ENCODE measurements at places on chromosomes 6 and 20. TPM values are rescaled to one million over a fixed set of nuclear protein-coding genes. Genes with fewer than 3 reads are reported as not detected.

DNA sequence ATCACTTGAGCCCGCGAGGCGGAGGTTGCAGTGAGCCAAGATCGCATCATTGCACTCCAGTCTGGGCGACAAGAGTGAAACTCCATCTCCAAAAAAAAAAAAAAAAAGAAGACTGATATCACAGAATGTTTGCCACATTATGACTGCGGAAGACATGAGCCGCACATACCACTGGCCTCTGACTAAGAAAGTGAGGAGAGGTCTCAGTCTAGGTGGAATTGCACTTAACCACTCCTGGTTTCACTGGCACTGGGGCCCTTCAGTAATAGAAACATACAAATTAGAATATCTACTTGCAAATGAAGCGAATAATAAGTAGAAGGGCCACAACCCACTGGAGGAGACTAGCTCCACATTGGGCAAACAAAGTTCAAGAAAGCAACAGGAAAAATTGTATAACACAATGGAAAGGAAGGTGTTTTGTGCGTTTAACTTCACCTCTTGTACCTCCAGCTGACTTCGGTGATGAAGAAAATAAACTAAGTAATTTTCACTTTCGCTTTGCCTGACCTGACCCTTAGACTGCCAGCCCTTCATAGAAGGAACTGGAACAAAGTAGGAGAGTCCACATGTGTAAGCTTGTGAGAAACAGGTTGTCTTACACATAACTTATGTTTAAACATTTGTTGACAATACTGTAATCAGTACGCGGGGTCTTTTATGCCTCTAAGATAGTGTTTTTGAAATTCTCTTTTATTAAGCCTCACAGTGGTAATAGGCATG is 147.5 kb upstream of the TSHZ2 start:
- DNase-seq, result no peak

Gene SFTA2
- not detected for total RNA-seq

- DNase-seq, result no peak
Observed at GRCh38 chr6:148146717-148147462, 195.7 kb upstream of the SASH1 start.

Gene HLA-DQA1
- total RNA-seq, result not detected

- peak; percentile 32 for DNase-seq
Observed at GRCh38 chr20:48824830-48825565, 2.8 kb downstream of the PREX1 start.

DNA sequence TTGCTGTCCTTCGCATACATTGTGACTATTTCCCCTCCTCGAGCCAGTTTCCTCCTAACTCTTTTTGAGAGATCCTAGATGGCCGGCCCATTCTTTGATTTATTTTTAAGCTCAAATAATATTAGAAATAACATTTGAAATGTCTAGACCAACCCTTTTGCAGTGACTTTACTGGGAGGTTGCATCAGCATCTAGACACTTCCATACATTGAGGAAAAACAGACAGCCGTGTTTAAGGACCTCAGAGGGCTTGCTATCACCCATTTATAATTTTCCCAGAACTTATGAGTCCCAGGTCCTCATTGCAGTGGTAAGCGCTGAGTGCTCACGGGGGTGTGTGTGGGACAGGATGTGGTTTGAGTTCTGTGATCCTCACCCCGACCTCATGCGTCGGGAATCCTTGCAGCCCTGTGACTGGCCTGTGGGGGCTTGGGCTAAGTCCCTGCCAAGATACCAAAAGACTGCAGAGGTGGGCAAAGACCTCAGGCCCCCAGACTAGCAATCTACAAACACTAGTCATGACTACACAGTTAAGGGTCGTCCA is at the start of gene GPX5:
TSS of gene GPX5 (plus strand) at position 386 of the 544 bp plus-strand sequence. CDS start at position 519, 133 bp downstream.
- DNase-seq, result no peak

Data from tongue (tissue), 3 donors.